ENCODE measurements at places on chromosomes 1 and 21. TPM values are rescaled to one million over a fixed set of nuclear protein-coding genes. Genes with fewer than 3 reads are reported as not detected.

DNA sequence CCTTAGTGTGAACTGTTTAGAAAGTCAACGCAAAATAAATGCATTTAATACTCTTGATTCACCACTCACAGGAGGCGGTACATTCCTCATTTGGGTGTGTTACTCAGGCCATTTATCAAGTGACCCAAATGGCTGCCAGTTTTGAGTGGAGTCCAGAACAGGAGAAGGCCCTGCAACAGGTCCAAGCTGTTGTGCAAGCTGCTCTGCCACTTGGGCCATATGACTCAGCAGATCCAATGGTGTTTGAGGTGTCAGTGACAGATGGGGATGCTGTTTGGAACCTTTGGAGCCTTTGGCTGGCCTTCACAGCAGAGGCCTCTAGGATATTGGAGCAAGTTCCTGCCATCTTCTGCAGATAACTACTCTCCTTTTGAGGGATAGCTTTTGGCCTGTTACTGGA, 609.2 kb downstream of the KCNT2 start:
- no peak for DNase-seq

GRCh38 chr1:30888391-30888790, 20.2 kb downstream of the SDC3 start:
- DNase-seq, result no peak

DNA sequence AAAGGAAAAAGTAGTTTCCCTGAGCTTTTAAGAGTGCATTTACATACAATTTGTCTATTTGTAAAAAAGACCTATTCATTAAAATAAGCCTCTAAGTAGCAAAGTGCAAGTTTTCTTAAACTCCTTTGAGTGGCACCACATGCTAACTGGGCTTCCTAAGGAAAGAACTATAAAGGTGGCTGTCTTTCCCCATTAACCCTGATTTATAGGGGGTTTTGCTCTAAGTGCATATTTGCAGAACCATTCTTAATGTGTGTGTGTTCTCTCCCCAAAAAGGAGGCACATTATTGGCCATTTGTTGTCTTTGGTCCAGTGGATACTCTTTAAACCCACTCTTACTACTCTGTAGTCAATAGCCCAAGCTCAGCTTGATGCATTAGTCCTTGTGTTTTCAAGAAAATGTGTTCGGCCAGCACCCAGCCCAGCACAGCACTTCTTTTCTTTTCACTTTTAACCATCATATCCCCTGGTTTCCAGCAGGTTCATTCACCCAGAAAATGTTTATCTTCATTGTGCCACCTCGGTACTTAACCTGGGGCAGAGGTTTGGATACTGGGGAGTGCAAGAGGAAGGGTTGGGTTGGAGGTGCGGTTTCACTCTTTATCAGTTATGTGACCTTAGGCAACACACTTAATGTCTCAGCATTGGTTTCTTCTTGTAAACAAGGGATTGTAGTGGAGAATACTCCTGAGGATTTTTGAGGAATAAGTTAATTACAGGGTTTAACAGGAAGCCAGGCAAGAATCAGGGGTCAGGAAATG, 161.9 kb upstream of the UBE2U start:
- no peak for DNase-seq

Gene GBP1
- 9.5 TPM for total RNA-seq

DNA sequence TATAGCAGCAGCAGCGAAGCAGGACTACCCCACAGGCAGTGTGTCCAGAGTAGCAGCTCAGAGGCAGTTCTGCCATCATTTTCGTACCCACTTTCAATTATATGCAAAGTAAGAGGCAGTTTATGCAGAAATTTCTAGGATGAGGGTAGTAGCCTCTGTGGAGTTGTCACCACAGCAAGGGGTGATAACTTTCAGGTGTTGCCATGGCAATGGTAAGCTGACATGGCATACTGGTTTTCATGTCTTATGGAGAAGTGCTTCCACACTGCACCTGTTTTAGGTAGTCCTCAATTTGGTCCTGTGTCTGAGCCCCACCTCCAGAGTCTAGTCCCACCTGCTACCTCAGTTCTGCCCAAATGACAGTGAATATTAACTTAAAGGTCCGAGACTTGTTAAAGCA, 133.3 kb upstream of the SYT6 start:
- no peak for DNase-seq

GRCh38 chr1:80917225-80917624, 883.5 kb upstream of the ADGRL2 start:
- DNase-seq, result no peak

DNA sequence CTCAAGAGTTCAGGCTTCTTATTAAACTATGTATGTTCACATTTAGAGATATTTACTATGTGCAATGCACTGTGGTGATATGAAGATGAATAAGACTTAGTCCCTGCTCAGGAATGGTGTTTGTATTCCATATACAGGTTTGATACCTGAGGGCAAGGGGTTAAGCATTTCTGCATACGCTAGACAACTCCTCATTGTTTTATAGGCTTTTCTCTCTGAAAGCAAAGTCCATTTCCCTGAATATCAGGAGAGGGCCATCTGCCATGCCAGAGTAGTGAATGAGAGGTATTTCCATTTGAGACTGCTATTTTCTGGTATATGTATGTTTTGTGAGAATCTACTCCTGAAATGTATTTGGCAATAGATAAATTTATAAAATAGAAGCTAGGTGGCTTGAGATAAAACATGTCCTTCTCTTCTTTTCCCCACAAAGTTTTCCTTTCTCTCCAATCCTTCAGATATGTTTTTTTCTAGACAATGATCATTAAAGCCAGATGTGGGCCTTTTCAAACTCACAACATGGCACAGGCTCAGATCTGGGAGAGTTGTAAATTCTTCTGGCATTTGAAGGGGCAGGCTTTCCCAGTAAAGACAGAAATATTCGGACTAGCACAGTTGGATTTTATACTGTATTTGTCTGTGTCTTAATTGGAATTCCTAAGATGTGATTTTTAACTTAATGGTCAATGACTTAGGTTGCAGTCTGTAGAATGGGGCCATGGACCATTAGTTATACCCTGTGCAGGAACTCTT, 73.3 kb upstream of the WDR26 start:
- DNase-seq, result no peak

Gene ST3GAL3
- 6.7 TPM for total RNA-seq

Gene ST6GALNAC5
- total RNA-seq, result 0.26 TPM

Gene PLPPR4
- not detected for total RNA-seq

Gene CAPN8
- total RNA-seq, result under 0.01 TPM

DNA sequence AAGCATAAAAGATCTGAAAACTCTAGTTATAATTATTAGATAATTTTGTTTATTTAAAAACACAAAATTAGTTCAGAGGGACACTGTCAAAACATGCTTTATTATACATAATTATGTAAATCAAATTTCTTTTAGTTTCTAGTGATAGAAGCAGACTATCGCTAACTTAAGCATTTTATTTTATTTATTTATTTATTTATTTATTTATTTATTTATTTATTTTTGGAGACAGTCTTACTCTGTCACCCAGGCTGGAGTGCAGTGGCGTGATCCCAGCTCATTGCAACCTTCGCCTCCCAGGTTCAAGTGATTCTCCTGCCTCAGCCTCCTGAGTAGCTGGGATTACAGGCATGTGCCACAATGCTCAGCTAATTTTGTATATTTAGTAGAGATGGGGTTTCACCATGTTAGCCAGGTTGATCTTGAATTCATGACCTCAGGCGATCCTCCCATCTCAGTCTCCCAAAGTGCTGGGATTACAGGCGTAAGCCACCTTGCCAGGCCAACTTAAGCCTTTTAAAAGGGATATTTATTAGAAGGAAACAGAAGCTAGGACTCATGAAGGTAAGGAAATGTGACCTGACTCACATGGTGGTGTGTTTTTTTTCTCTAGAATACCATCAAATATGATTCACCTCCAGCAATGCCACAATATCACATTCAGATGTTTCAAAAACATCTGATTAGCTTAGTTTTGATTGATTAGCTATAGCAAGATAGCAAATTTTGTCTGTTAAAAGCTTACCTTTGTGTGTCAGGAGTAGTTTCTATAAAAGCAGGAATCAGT, 1357.4 kb upstream of the ADGRL4 start:
- DNase-seq, result peak; percentile 57

GRCh38 chr1:212228591-212229119, 56.6 kb upstream of the PPP2R5A start:
- no peak for DNase-seq

Gene CACNA1S
- total RNA-seq, result not detected

DNA sequence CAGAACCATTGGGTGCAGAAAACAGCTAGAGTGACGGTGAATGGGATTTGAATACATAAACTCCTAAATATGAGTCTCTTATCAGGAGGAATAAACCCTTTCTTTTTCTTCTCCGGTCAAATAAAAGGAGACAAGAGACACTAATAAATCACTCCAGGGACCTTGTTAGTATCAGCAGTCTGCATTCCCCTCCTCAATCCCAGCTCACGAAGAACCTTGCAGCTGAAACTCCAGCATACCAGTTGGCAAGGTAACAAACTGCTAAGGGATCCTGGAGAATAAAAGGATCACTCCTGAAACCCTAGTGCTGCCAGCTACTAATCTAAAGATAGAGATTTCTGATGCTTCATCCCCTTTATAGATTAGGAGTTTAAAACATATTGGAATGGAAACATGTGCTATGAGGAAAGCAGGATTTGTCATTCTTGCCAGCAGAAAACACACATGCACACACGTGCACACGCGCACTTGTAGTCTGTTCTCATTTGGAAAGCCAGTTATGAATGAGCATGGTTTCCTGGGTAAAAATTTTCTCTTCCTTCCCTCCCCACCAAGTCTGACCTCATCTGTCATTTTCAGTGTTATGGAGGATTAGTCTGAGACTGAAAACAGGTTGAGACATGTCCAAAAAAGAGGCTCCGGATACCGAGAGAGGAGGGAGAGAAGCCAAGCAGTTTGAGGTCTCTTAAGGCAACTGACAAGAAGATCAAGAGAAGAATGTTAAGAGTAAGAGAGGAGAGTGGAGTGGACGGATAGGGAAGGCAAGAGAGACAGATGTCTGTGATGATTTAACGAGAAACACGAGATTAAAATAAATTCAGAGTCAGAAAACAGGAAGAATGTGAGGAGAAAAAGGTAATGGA, 10.9 kb downstream of the IER5 start:
- DNase-seq, result peak; percentile 98

Gene TSPAN2
- 0.13 TPM for total RNA-seq

Gene GPR25
- total RNA-seq, result not detected

Gene NTRK1
- total RNA-seq, result not detected

Gene SPATA45
- not detected for total RNA-seq

- DNase-seq, result peak; percentile 35
Measured at GRCh38 chr1:195604287-195604686, 1004.0 kb downstream of the KCNT2 start.

Gene CRP
- total RNA-seq, result not detected

DNA sequence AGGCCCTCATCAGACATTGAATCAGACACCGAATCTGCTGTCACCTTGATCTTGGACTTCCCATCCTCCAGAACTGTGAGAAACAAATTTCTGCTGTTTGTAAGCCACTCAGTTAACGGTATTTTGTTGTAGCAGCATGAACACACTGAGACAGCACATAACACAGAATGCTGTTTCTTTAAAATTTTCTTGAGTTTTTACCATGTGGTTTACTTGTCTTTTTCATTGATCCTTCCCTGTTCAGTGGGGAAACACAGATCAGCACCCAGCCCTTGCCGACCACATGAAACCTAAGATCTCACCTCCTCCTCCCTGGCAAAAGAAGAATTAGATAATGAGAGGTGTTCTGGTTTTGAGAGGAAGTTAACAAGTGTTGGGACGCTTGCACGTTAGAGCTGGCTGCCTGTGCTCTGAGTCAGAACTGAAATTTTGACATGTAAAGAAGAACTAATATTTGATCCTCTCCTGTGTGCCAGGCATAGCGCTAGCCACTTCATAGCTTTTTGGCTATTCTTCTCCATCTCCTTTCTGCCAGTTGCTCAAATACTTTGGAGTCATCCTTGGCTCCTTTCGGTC, 179.6 kb downstream of the DHRS3 start:
- DNase-seq, result peak; percentile 67

- no peak for DNase-seq
Measured at GRCh38 chr21:34980423-34981115, 68.5 kb downstream of the RUNX1 start.

DNA sequence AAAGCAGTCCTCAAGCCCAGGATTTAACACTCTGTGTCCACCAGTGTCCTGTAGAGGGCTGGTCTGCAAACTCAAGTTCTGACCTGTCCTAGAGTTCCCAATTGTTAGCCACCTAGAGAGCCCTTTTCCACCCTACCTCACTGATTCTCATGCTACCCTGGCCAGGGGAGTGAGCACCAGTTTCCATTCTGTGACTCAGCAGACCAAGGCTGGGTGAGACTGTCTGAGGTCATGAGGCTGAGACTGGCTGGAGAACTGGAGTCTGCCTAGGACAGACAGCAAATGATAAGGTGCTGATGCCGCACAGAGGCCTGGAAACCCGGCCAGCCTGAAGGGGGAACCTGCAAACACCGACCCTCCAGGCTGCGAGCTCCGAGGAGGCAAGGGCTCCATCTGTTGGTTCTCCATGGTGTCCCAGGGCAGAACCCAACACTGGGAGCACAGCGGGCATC, 13.7 kb downstream of the GLIS1 start:
- peak; percentile 10 for DNase-seq
